Endothelial cell (in vitro differentiated cells): ENCODE measurements at places on chromosomes 2 and 18. TPM values are rescaled to one million over a fixed set of nuclear protein-coding genes. Genes with fewer than 3 reads are reported as not detected.
A peak's percentile ranks its signal among the peaks of the same experiment; 100 is the strongest.

The CNRIP1 gene
- total RNA-seq = 21.8 TPM

- no peak overlapping the region for H3K27ac ChIP-seq
- no peak for DNase-seq
- H3K36me3 ChIP-seq = no peaks in the 10 kb centered on the region
- H3K4me3 ChIP-seq = no peak overlapping the region
- no peaks in the 10 kb centered on the region for H3K4me1 ChIP-seq
Measured at GRCh38 chr2:3665886-3666612, 8.0 kb downstream of the ALLC start.

The EN1 gene
- 0.87 TPM for total RNA-seq

The CACNB4 gene
- 1.5 TPM for total RNA-seq

GRCh38 chr2:109376796-109377495 lies 236.8 kb downstream of the SEPTIN10 start:
- peak; percentile 1 for DNase-seq
- no peak overlapping the region for H3K27ac ChIP-seq
- H3K27me3 ChIP-seq = peaks cover 16% of the 10 kb centered on the region
- H3K4me3 ChIP-seq = no peak overlapping the region
- H3K4me1 ChIP-seq = peaks cover 15% of the 10 kb centered on the region
- peaks cover 14% of the 10 kb centered on the region for H3K36me3 ChIP-seq

DNA sequence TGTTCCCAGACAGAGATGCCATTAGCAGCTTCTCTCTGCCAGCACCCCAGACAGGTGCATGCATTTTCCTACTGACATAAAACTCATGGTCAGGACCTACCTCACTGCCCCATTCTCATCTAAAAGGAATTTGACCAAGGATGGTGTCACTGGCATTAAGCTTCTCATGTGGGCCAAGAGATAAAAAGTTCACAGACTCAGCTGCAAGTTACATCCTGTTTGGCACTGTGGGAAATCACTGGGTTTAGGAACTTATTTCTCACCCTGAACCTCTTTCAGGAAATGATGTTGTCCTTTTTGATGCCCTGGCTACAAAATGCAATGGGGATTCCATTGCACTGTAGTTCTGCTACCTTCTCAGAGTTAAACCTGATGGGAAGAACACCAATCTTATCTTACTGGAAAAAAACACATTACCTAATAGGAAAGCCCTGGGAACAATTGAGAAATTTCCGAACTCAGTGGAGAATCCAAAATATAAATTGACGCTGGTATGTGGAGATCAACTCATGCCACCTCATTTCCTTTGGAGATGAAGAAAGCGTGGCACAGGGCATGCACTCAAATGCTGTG lies 252.1 kb upstream of the COPS8 start:
- peaks cover 3% of the 10 kb centered on the region for H3K36me3 ChIP-seq
- no peak overlapping the region for H3K4me3 ChIP-seq
- H3K27me3 ChIP-seq = no peaks in the 10 kb centered on the region
- no peak overlapping the region for H3K27ac ChIP-seq

DNA sequence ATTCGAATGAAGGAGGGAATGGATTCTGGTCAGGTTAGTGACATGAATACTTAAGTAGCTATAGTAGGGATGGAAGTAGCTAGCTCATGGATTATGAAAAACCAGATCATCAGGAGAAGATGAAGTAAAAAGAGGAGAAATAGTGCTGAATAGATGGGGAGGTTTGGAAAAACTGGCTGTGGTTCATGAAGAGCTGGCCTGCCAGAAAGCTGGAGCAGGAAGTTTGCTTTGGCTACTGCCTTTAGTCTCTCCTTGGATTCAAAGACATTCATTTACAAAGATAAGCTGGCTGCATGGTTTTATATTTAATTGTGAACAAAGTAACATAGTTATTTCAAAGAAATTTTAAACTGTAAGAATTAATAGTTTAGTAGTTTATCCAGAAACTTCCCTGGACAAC lies 567.0 kb downstream of the RIT2 start:
- peaks cover 2% of the 10 kb centered on the region for H3K27me3 ChIP-seq
- no peak for DNase-seq
- H3K27ac ChIP-seq = no peak overlapping the region
- no peaks in the 10 kb centered on the region for H3K36me3 ChIP-seq

The CKAP2L gene
- 5.5 TPM for total RNA-seq

DNA sequence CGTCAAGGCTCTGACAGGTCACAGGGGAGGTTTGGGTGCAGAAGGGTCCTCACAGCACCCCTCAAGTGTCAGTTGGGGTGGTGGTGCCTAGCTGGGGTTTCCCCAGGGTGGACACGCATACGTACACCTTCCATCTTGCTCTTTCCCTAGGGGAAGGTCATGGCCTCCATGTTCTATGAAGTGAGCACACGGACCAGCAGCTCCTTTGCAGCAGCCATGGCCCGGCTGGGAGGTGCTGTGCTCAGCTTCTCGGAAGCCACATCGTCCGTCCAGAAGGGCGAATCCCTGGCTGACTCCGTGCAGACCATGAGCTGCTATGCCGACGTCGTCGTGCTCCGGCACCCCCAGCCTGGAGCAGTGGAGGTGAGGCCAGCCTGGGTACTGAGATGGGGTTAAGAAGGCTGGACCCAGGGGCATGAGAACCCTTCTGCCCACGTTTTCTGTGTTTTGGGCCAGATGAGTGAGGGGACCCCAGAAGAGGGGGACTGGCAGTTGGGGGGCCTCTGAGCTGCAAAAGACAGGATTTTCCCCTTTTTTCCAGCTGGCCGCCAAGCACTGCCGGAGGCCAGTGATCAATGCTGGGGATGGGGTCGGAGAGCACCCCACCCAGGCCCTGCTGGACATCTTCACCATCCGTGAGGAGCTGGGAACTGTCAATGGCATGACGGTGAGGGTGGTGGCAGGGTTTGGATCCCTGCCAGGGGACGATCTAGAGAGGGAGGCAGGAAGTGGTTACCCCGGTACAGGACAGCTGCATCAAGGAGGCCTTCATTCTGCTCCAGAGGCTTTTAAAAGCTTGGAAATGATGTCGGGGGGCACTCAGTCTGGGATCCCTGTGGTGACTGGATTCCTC lies 20.9 kb downstream of the SLC30A3 start:
- H3K4me1 ChIP-seq = no peaks in the 10 kb centered on the region
- H3K27ac ChIP-seq = no peak overlapping the region
- peaks cover 31% of the 10 kb centered on the region for H3K36me3 ChIP-seq
- peaks cover 2% of the 10 kb centered on the region for H3K27me3 ChIP-seq

The DSG4 gene
- total RNA-seq = not detected

DNA sequence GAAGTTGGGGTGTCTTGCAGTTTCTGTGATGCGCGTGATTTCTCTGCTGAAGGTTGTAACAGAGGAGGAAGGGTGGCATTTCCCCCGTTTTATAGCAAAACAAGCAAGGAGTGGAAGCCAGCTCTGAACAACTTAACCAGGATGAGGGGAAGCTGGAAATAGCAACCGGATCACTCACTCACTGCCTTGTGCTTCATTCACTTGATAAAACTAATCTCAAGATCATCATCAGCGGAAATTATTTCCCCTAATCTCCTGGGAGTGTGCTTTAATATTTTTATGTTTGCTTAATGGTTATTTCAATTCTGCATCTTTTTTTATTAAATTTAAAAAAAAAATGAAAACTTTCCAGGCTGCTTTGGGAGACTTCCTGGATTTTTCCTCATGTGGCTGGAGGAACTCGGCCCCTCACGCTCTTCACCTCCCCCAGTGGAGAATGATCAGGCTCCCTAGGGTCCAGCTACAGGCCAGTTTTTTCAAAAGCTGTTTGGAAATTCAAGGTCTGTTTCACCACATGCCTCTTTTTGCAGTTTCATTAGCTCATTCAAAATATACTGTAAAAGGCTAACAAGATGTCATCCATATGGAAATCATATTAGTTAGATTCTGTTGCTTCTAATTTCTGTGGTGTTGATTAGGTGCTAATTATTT lies 31.7 kb downstream of the CABLES1 start:
- peaks cover 5% of the 10 kb centered on the region for H3K27me3 ChIP-seq
- no peak overlapping the region for H3K27ac ChIP-seq
- peaks cover 15% of the 10 kb centered on the region for H3K36me3 ChIP-seq
- no peak overlapping the region for H3K4me3 ChIP-seq
- H3K4me1 ChIP-seq = peaks cover 32% of the 10 kb centered on the region
- no peak for DNase-seq

DNA sequence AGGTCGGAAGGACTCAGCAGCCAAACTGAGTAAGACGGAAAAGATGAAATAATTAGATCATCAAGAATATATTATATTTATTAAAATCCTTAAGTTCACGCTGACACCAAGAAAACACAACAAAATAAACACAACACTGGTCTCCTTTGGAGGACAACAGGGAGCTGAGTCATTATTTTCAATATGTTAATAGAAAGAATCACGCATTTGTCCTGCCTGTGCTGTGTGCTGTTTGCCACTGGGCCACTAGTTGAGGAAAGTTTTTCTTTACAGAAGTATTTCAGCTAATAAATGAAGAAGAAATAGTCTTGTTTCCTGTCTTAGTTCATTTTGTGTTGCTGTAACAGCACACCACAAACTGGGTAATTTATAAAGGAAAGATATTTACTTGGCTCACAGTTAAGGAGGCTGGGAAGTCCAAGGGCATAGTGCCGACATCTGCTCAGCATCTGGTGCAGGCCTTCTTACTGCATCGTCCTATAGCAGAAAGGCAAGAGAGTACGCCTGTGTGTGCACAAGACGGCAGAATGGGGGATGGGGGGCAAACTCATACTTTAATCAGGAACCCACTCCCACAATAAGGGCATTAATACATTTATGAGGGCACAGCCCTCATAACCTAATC lies 88.0 kb downstream of the TCF7L1 start:
- no peak for DNase-seq
- H3K4me3 ChIP-seq = no peak overlapping the region
- peaks cover 11% of the 10 kb centered on the region for H3K4me1 ChIP-seq
- peaks cover 9% of the 10 kb centered on the region for H3K27me3 ChIP-seq
- no peak overlapping the region for H3K27ac ChIP-seq

The FBXO15 gene
- 5.4 TPM for total RNA-seq

GRCh38 chr2:207692206-207693065 lies 19.0 kb upstream of the CCNYL1 start:
- H3K36me3 ChIP-seq = no peaks in the 10 kb centered on the region
- H3K4me3 ChIP-seq = no peak overlapping the region
- H3K27ac ChIP-seq = peak overlapping the region; percentile 76
- no peaks in the 10 kb centered on the region for H3K27me3 ChIP-seq
- H3K4me1 ChIP-seq = peaks cover 21% of the 10 kb centered on the region

DNA sequence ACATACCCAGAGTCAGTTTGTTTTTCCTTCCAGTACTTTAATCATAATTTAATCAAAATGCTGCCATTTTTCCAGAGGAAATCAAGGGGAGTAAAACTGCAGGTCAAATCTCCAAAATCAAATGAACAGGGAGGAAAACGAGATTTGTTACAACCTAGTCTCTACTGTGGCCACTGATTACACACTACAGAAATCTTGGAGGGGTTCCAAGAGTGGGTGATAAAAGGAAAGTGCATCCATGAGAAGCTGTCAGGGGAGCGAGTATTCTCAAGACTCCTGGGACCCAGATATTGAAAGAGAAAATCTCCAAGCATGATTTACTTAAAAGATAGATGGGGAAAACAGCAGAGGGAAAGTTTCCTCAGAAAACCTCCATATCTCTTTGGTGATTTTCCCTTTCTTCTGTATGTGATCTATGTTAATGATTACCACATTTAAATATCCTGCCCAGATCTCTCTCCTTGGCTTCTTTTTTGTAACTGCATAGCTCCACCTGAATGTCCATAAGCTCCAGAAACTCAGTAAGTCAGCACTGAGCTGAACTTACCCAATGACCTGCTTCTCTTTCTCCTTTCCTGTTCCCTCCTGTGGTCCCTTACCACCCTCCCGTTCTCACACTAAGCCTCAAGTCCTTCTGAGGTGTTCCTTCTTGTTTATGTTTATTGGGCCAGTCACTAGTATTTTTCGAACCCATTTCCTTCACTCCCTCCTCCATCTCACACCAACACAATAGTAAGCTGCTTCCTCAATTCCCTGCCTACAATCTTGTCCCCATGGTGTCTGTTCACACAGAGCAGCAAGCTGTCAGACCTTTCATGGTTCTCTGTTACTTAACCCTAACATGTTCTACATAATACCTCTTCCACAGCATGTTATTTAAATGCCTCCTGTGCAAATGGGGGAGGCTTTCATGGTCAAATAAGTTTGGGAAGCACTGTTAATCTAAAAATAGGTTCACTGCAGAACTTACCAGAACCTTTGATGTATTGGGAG lies 73.9 kb upstream of the TWSG1 start:
- H3K4me1 ChIP-seq = peaks cover 18% of the 10 kb centered on the region
- H3K27me3 ChIP-seq = peaks cover 2% of the 10 kb centered on the region
- peak overlapping the region; percentile 67 for H3K27ac ChIP-seq

GRCh38 chr2:71071681-71072398 lies 3.4 kb downstream of the NAGK start:
- peaks cover 52% of the 10 kb centered on the region for H3K36me3 ChIP-seq
- no peak for DNase-seq

DNA sequence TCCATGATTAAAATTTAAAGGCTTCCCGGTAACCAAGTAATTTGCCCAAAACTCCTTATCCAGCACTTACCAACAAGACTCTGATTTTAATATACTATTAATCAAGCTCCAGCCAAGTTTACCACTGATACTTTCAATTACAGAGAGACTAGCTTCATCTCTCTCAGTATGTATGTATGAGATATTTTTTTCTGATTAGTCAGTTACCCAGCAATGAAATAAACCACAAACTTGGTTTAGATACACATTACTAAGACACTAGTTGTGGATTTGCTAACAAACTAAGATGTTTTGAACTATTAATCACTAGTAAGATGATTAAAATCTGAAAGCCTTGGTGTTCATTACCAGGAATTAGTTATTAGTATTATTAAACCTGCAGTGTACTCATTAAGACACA lies 1272.2 kb upstream of the ACVR2A start:
- H3K27ac ChIP-seq = no peak overlapping the region
- no peaks in the 10 kb centered on the region for H3K36me3 ChIP-seq
- no peaks in the 10 kb centered on the region for H3K4me1 ChIP-seq

DNA sequence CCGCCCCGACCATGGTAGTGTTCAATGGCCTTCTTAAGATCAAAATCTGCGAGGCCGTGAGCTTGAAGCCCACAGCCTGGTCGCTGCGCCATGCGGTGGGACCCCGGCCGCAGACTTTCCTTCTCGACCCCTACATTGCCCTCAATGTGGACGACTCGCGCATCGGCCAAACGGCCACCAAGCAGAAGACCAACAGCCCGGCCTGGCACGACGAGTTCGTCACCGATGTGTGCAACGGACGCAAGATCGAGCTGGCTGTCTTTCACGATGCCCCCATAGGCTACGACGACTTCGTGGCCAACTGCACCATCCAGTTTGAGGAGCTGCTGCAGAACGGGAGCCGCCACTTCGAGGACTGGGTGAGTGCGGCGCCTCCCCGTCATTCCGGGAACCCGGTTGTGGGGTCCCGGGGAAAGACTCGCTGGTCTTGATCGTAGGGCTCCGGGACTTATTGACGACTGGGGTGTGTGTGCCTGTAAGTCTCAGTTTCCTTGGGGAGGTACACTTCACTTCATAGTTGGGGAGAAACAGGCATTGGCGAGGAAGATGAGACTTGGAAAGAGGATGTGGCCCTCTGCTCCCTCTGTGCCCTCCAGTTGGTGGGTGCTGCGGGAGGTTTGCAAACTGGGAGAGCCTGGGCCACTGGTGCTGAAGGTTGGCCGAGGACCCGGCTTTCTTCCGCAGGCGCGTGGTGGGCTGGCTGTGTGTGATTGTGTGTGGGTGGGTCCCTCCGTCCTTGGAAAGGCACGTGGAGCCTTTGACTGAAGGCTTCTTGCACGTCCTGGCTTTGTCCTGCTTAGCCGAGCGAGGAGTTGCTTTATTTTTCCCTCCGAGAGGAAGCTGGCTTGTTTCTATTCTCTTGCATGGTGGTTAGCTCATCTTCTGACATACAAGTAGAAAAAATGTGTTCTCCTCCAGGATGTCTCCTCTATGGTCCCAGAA lies 886 bp downstream of the PRKCE start:
- H3K4me3 ChIP-seq = peak overlapping the region; percentile 91
- peak; percentile 41 for DNase-seq
- H3K36me3 ChIP-seq = peaks cover 6% of the 10 kb centered on the region
- peaks cover 23% of the 10 kb centered on the region for H3K4me1 ChIP-seq
- H3K27ac ChIP-seq = peak overlapping the region; percentile 44
- peaks cover 9% of the 10 kb centered on the region for H3K27me3 ChIP-seq
